ENCODE measurements at places on chromosomes 12 and 14.

DNA sequence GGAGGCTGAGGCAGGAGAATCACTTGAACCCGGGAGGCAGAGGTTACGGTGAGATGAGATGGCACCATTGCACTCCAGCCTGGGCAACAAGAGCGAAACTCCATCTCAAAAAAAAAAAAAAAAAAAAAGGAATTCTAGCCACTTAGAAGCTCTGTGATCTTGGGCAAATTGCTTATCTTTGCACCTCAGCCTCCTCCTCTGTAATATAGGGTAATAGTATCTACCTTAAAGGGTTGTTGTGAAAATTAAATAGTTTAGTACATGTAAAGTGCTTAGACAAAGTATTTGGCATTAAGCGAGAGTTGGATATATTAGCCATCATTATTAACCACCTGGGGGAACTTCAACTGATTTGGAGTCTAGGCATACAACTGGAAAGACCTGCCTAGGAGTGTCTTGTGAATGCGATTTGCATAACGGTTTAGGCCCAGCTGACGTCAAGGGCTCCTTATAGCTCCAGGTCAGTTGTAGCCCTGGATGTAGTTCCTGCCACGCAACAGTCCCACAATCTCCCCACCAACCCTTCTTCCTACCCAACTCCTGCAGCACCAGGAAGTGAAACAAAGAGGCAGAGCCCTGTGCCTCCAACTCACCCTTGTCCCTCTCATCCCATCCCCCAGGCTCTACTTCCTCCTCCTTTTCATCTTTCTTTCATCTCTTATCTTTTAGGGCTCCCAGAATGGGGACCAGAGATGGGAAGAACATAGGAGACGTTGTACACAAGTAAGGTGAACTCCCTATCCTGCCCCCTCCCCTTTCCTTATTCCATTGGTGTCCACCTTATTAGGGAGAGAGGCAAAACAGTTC, 2.1 kb upstream of the IL23A start:
- no peak for DNase-seq

DNA sequence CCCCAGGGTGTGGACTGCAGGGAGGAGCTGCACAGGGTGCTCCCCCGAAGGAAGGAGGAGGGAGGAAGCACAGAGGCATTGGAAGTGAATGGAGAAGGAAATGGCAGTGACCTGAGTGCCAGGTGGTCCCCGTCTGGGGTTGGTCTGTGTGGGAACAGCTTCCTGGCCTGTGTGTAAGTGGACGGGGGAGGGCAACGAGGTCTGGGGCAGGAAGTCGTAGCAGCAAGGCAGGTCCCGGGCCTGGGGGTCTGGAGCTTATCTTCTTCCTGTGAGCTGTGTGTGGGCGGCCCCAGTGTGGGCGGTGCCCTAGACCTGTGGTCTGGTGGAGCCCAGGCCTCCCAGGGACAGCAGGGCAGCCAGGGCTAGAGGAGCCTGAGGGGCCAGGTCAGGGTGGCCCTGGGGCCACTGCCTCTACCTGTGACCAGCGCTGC, 382.1 kb downstream of the TMEM121 start:
- no peak for DNase-seq

GRCh38 chr12:88339254-88339949, 197.3 kb downstream of the TMTC3 start:
- DNase-seq: no peak

DNA sequence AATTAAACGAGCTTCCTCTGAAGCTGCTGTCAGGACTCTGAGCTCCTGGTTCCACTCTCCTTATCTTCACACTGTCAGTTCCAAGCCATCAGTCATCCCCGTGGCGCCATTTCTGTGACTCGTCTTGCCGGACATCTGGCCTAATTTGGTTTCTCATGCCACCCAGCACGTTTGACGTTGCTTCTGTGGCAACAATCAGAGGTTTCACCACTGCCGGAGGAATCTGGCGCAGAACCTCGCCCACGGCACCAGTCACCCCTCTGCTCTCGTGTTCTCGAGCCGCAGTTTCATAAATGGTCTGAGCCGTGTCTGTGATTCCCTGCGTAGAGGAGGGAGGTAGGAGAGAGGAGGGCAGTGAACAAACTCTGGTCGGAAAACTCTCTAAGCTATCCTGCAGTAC, 29.7 kb downstream of the BDKRB1 start:
- no peak for DNase-seq

DNA sequence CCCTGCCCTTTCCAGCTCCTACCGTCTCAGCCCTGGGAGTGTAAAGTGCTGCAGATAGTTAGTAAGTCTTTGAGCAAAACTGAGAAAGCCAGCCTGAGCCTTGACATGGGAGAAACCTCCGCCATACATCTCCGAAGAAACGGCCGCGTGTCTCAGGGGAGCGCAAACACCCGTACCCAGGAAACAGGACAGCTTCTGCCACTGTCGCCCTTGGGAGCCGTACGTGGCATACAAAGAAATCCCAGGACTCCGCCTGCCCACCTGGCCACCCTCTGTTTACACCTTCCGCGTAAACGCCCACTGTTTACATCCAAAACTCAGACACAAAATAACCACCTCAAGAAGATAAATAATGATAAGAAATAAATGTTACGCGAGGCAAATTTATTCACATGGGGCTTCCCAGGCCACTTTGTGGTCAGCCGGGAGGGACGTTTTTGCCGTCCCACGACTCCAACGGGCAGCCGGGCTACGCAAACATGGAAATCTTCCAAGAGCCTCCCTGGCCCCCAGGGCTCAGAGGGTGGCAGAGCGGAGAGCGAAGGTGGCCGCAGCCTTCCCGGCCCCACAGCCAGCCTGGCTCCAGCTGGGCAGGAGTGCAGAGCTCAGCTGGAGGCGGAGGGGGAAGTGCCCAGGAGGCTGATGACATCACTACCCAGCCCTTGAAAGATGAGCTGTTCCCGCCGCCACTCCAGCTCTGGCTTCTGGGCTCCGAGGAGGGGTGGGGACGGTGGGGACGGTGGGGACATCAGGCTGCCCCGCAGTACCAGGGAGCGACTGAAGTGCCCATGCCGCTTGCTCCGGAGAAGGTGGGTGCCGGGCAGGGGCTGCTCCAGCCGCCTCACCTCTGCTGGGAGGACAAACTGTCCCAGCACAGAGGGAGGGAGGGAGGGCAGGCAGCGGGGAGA, at the start of gene BDKRB2:
Gene BDKRB2, plus strand, starts transcription at position 689 of the 908 bp plus-strand sequence. CDS start 32,269 bp downstream, outside the sequence.
- DNase-seq: peak; percentile 80

GRCh38 chr12:117284140-117284539, 77.3 kb downstream of the NOS1 start:
- no peak for DNase-seq

DNA sequence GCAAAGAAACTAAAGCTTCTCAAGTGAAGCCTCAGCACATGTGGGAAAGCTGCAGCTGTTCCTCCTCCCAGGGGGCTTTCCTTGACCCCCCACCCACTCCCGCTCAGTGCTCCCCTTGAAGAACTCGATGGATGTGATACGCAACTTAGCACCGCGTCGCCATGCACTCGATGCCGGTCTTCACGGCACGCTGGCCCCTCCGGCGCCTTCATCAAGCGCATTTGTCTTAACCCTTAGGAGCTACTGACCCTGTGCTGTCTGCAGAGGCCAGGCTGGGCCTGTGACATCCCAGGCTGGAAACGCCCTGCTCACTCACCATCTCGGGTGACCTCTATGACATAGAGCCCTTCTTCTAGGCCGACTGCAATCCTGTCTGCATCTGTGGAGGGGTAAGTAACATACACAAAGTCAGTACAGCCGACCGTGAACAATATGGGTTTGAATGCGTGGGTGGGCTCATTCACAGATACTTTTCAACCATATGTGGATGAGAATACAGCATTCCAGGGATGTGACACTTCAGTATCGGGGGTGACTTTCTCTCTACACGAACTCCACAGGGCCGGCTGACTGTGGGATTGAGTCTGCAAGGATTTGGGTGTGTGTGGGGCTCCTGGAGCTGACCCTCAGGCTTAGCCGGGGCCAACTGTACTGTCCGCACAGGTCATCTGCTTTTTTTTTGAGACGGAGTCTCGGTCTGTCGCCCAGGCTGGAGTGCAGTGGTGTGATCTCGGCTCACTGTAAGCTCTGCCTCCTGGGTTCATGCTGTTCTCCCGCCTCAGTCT, 23.1 kb downstream of the AMN start:
- DNase-seq: no peak

GRCh38 chr12:68878846-68879245, 54.1 kb downstream of the CPM start:
- DNase-seq: no peak

GRCh38 chr14:63241096-63241495, 36.9 kb downstream of the RHOJ start:
- DNase-seq: no peak

DNA sequence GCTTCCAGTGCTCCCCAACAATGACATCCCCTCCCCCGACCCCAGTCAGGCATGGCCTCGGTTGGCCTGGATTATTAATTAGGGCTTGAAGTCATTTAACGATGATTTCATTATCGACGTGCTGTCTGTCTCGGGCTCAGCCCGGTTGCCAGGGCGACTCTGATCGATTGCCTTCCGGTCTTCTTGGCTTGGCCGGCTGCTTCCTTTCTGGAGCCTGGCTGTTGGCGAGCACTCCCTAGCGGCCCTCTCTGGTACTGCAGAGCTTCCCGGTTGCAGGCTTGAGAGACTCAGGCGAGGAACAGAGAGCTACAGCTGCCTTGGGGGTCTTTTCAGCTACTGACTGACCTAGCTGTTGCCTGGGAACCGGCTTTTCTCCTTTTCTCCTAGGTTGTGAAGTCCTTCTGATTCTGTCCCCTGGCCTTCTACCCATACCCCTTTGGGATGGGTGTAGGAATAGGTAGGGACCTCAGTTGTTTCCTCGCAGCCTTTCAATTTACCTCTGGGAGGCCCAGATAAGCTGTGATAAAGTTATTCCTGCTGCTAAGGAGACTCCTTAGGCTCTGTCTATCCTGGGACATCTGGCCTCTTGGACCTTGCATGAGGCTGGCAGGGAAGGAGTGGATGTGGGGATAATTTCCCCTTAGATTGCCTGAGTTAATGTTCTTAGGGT, 5.5 kb upstream of the CISTR start:
- no peak for DNase-seq

- no peak for DNase-seq
Measured at GRCh38 chr12:91178139-91178561, 4.5 kb downstream of the DCN start.

GRCh38 chr12:82383930-82384552, 25.7 kb downstream of the METTL25 start:
- DNase-seq: no peak

DNA sequence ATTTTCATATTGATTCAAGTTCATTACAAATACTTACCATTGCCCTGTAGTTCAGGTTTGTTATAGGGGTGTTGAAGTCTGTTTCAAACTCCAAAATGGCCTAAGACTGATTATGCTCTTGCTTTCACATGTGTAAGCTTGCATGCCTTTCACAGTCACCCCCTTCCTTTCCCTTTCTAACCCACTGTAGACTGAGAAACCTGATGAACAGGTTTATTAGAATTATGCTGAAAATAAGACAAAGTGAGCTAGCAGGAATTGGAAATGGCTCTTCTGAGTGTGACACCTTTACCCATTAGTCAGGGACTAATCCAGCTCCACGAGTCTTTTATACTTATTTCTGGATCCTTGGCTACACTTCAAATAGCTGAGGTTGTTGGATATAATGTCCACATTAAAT, 38.9 kb downstream of the FBXO33 start:
- no peak for DNase-seq

DNA sequence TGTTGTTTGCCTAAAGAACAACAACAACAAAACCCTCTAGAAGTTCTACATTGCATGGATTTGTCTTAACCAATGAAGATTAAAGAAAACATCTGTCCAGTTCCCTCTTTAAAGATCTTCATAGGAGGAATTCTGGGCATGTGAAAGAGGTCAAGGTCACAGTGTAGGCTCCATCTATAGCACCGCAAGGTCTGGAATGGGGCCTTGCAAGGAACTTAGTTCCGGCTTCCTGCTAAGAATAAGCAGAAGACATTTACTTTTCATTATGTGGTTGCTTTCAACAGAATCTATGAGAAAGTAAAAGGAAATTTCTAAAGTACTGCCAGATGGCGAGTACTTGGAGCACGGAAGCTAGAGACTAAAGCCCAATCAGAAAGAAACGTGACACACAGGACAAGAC, 57.2 kb upstream of the GNPNAT1 start:
- no peak for DNase-seq

DNA sequence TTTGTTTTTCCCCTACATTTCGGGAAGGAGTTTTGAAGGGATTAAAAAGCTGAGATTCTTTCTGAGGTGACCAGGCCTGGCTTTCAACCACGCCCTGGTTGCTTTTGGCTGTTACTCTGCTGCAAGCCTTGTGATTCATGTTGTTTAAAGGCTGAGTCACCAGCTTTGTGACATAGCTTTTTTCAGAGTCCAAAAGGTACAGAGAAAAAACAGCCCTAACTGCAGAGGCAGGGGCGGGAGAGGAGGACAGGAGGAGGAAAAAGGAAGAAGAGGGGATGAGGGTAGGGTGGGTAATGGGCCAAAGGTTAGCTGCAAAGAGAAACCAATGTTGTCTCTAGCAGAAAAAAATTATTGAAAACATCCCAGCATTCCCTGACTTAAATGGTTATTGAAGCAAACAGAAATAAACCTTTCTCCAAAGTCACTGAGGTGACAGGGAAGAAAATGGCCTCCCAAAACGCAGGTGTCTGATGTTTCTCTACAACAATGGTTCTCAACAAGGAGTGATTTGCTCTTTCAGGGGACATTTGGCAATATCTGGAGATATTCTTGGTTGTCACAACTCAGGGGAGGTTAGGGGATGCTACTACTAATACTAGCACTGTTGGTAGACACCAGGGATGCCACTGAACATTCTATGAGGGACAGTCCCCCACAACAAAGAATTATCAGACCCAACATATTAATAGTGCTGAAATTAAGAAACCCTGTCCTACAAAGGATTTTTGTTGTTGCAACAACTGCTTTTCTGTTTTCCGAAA, 2.1 kb upstream of the UBC start:
- no peak for DNase-seq

GRCh38 chr12:56224954-56225353, 812 bp downstream of the NABP2 start:
- no peak for DNase-seq
